ENCODE measurements at places on chromosomes 1 and 21. TPM values are rescaled to one million over a fixed set of nuclear protein-coding genes. Genes with fewer than 3 reads are reported as not detected.

DNA sequence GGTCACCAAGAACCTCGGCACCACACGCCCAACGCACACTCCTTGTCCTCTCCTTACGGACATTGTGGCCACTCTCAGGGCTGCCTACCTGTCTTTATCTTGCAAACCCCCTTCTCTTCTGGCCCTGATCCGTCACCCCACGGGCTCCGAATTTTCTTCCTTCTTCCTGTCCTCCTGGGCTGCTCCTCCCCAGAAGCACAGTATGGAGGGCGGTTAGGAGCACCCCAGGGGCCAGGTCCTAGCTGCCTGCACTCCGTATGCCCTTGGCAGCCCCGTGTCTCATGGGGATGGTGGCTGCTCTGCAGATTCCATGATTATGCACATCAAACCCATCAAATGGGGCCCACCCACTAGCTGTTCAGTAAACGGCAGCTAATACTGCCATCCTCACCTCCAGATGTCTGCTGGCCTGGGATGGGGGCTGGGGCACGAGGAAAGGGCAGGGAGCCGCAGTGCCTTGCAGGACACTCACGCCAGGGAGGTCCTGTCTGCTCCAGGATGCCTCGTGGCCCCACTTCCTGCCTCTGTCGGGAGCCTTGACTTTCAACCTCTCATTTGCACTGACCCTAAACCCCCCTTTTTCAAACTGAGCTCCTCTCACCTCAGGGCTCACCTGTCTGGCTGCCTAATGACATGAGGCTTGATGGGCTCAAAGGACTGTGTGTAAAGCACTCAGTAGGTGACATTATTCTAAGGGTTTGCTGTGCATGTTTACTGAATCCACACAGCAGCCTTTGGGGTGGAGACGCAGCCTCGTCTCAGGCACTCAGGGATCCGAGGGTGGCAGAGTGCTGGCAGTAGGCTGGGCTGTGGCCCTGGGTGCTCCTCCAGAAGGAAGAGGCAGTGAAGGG, 4.4 kb downstream of the TTC34 start:
- no peak for DNase-seq

GRCh38 chr21:42737951-42738590, 84.7 kb downstream of the PDE9A start:
- no peak for DNase-seq

GRCh38 chr1:84163123-84163931, 19.3 kb downstream of the PRKACB start:
- DNase-seq: no peak

Gene RNU1-3
- polyA plus RNA-seq: not detected

Gene MAGI3
- polyA plus RNA-seq: 3.2 TPM

DNA sequence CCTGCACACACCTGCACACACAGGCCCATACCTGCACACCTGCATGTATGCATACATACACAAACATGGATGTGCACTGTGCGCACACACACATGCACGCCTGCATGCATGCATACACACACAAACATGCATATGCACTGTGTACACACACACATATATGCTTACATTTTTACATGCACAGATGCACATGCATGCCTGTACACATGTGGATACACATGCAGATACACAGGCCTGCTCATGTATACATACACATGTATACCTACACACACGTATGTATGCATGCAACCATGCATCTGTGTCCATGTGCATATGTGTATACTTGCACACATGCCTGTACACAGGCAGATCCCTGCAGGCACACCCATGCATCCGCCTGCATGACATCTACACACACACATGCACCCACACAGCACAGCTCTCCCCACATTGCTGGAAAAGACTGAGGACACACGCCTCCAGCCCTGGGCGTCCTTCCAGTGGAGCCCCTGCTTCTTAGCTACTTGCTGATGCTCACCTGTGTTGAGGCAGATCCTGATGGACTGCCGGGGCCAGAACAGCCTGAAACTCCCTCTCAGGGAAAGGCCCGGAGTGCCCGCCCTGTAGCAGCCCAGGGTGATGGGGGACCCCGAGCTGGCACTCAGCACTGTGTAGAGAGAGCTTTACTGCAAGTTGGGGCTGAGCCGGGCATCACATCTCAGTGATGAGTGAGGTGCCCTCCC, 28.6 kb downstream of the KRTAP10-1 start:
- DNase-seq: no peak

DNA sequence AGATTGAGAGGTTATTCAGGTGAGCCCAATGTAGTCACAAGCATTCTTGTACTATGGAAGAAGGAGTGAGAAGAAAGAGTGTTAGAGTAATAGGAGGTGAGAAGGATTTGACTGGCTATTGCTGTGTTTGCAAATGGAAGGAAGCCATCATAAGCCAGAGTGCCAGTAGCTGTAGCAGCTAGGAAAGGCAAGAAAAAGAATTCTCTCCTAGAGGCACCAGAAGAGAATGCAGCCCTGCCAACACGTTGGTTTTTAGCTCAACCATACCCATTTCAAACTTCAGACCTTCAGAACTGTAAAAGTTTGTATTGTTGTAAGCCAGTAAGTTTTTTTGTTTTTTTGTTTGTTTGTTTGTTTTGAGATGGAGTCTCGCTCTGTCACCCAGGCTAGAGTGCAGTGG, 8.9 kb upstream of the IL12RB2 start:
- DNase-seq: no peak

DNA sequence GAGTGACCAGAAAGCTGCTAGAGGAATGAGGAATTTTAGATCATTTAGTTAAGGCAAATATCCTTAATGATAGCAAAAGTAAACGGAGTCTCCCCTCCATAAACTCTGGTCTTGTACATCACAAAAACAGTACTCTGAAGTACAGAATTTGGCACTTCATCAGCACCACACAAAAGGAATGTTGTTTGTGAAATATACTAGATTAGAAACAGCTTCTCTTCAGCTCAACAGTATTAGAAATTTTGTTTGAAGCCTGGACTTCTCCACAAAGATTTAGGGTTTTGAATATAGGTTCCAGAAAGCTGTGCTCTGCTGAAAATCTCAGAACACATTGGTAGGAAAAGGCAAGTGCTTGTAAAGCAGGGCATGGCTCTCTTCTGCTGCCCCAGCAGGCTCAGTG, 135.1 kb upstream of the PTGFR start:
- no peak for DNase-seq

Gene ARTN
- polyA plus RNA-seq: 27.2 TPM

Data from keratinocyte (primary cell).